ENCODE measurements at places on chromosomes 6 and 20.

DNA sequence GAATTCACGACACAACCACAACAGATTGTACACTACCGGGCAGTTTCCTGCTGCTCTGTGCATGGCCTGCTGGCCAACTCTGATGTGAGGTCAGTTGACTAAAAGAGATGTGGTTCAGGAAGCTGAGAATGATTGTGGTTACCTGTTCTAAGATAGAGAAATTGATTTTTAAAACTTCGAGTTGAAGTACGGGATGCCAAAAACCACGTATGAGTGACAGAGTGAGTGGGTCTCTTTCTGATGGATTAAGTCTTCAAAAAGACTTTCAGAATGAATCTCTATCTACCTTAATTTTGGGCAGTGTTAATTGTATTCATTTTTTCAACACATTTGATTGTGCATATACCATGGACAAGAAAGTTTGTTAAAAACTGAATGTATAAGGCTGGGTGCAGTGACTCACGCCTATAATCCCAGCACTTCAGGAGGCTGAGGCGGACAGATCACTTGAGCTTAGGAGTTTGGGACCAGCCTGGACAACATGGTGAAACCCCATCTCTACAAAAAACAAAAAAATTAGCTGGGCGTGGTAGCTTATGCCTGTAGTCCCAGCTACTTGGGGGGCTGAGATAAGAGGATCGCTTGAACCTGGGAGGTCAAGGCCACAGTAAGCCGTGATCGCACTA is 121.2 kb downstream of the SGK1 start:
- no peak for DNase-seq

GRCh38 chr20:9400171-9401025 is 114.0 kb upstream of the LAMP5 start:
- DNase-seq, result peak; percentile 11

- DNase-seq, result no peak
Observed at GRCh38 chr20:50658804-50659380, 32.5 kb downstream of the RIPOR3 start.

DNA sequence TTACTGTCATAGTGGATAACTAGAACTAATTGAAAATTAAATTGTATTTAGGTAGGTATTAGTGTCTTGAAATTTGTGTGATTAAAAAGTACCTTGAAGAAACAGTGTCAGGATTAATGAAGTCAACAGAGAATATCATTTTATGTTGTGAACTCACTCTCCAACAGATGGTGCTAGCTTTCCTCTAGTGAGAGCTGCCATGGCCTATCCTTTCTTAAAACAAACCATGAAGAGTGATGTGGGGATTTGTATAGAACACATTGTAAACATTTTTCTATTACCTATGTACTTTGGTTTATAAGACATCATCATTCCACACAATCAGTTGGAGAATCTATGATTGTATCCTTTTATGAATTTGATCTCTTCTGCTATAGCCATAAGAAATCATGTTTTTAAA is 4.8 kb upstream of the SRSF12 start:
- DNase-seq, result peak; percentile 28

DNA sequence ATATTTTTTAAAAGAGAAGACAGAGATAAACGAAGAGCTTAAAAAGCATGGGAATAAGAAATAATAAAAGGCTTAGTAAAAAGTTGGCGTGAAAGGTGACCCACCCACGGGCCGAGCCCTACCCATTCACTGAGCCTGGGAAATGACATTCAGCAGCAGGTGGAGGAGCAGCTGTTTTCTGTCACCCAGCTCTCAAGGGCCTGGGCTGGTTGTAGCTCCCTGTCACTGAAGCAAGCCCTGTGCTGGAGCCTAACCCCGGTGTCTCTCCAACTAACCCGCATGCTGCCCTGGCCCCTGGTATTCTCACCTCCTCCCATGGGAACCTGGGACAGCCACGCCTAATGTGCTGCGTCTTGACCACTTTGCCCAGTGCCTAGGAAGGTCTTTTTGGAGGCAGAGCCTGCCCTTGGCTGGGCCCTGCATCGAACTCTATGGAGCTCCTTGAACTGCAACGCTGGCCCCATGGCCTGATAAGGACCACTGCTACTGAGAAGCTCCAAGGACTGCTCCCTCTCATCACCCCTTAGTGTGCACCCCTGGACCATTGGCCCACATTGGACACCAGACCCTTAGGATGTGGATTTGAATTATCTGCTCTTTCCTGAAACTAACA is 68.8 kb upstream of the IYD start:
- DNase-seq, result no peak

- DNase-seq, result no peak
Observed at GRCh38 chr6:36699348-36699747, 1.7 kb downstream of the RAB44 start.

DNA sequence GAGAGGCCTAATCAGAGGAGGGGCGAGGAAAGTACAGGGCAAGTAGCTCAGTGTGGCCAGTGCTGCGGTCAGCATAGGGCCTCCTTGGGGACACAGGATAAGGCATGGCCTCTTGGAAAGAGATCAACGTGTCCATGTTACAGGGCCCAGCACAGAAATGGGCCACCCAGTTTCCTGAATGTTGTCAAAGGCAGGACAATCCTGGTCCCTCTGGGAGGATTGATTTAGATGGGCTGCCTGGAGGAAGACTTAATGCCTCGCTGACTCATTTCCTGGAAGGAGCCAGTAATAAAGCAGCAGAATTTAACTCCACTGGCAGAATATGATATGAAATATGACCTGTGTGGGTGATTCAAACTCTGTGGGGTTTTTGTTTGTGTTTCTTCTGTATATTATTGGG is 16.6 kb downstream of the DDO start:
- no peak for DNase-seq

DNA sequence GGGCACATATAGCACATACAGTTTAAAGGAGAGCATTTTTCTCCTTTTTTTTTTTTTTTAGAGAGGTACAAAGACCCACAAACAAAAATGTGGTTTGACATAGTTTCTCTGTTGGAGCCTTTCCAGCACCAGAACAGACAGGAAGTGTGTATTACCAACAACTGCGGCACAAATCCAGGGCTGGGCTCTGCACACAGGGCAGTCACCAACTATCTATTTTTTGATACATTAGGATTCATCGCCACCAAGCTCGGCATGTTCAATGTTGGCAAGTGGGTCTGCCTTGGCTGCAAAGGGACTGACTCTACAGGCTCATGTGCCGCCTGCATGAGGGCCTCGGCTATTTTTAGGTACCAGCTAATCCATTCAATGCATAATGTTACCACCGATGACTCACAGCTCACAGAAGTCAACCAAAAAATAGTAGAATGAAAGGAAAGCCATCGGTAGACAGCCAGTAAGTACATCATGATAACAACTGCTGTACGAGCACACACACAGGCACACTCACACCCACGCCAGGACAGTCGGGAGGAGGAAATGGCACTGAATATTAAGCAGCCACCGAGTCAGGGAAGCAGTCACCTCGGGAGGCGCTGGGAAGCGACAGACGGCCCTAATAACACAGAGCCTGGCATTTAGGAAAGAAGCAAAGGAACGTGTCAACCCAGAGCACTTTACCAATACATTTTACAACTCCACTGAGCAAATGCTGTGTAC is 81.6 kb downstream of the GMPR start:
- peak; percentile 97 for DNase-seq

DNA sequence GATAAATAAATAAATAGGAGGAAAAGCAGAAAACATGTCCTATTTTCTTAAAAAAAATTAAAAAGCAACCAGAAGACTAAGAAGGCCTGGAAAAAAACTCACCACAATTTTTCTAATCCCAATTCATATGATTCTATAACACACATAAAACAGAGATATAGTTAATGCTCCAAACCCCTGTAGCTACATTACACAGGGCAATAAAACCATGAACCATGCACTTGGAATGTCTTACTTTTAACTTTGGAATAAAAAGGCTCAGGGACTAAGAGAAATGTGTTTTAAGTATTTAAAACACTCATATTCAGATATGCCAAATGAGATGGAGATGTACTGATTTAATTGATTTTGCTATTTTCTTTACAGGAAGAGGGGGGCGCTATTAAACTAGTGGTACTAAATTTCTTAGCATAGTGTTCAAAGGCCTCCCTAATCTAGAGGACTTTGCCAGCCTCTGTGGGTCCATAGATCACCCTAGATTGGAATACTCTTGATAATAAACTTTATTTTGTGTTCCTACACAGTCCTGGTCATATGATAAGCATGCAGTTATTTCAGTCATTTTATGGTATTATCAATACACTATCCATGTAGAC is 30.3 kb upstream of the GCM1 start:
- peak; percentile 35 for DNase-seq

DNA sequence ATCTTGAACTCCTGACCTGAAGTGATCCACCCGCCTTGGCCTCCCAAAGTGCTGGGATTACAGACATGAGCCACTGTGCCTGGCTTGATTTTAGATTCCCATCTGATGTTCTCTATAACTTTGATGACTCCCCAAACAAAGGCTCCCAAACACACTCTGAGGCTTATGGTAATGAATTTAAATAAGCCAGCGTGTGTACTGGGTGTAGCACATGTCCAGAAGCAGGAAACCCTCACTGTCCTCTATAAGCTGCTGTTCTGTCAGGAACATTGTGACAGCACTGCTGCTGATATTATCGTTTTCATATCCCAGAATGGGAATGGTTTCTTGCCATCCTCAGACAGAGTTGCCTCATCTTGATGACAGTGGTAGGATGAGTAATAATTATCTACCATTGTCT is 54.1 kb upstream of the SALL4 start:
- no peak for DNase-seq

- no peak for DNase-seq
Observed at GRCh38 chr6:287489-287860, 4.8 kb upstream of the DUSP22 start.

DNA sequence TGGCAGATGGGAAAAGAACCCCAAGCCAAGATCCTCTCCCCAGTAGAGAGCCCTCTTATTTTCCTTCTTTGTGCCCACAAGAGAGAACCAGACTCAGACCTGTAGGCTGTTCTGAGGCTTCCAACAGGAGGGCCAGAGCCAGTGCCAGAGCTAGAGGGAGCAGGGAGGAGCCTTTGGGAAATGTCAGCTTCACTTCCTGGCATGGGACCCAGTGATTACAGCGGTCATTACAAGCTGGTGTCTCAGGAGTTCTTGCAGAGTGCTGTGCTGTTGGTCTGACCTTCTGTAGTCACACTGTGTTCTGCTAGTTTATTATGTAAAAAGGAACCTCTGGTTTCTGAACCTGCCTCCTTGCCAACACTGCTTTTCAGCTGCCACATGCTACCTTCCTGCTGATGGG is 38.9 kb downstream of the STK35 start:
- peak; percentile 31 for DNase-seq

DNA sequence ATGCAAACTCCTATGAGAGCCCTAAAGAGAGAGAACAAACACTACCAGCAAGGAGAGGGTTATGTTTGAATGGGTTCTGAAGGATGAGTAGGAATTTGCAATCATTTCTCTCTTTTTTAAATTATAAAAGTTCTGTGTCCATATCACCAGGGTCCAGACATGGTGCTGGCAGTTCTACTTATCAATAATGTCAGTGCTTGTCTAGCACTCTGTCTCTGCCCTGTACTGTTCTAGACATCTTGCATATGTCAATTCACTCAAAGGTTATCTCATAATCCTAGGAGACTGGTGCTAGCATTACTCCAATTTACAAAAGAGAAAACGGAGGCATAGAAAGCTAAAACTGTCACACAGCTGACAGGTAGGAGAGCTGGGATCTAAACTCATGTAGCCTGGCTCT is 101.3 kb downstream of the VEGFA start:
- no peak for DNase-seq
